H1 (cell line): ENCODE measurements at places on chromosomes 7 and 10. TPM values are rescaled to one million over a fixed set of nuclear protein-coding genes. Genes with fewer than 3 reads are reported as not detected.

DNA sequence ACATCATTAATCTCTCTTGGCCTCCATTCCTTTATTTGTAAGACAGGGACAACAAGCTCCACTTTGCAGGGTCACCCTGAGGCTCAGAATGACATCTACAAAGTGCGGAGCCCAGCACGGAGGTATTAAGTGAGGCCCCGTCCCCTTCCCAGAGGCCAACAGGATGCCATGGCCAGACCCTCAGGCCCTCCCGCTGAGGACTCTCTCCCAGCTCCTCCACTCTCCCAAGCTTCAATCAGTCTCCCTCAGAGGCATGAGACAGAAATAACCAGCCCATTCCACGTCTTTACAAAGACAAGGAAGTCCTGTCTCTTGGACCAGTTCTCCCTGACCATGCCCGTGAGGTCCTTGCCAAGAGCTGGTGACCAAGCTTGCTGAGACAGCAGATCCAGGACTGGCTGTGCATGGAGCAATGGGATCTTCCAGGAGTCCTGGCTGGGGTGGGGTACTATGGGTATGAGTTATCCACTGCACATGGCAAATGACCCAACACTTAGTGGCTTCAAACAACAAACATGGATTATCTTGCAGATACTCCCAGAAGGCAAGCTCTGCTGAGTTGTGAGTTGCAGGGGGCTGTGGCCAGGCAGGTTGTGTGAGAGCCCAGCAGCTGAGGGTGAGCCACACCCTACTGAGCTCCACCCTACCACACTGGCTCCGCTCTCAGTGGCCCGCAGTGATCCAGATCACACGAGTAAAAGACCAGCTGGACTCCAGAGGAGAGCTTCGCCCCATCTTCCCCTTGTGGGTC lies 4.3 kb upstream of the PPIF start:
- H3K36me3 ChIP-seq, result no peaks in the 10 kb centered on the region
- DNase-seq, result no peak
- H3K27me3 ChIP-seq, result no peaks in the 10 kb centered on the region

DNA sequence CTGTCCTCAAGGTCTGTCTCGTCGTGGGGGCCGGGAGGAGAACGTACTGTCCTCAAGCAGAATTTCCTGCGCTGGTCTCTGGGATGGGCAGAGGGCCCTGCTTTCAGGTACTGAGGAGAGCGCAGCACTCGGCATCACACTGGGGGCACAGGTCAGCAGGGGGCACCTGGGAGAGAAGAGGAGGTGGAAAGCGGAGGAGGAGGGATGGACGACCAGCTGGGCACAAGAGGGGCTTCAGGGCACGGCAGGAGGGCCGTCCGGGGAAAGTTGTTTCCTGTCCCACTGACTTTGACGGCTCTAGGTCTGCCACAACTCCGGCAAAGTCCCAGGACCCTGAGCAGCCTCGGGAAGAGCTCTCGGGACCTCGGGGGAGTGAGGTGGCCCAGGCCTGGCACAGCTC lies 536.9 kb downstream of the DNAJB6 start:
- no peaks in the 10 kb centered on the region for H3K27me3 ChIP-seq
- no peak for DNase-seq
- H3K4me3 ChIP-seq, result no peak overlapping the region
- H3K4me1 ChIP-seq, result peaks cover 2% of the 10 kb centered on the region; the same call in 1 of the 2 replicates
- no peaks in the 10 kb centered on the region for H3K36me3 ChIP-seq

DNA sequence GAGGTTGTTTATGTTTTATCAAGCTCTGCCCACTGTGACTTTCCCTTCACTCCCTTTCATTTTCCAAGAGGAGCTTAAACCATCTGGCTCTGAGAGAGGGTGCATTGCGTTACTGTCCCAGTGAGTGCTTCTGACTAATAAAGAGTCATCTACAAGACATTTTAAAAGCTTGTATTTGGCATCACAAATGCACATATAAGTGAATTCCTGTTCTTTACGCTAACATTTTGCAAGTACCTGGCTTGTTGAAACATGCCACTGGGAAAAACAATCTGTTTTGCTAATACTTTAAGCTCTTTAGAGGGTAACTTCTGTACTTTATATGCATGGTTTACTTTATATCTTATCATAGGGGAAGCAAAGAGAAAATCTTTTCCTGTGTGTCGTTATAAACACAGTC lies 534.6 kb upstream of the POM121L12 start:
- no peaks in the 10 kb centered on the region for H3K36me3 ChIP-seq
- no peak overlapping the region for H3K4me3 ChIP-seq
- no peak overlapping the region for H3K27ac ChIP-seq
- no peaks in the 10 kb centered on the region for H3K4me1 ChIP-seq
- no peaks in the 10 kb centered on the region for H3K27me3 ChIP-seq

- H3K4me3 ChIP-seq, result no peak overlapping the region
- peaks cover 11% of the 10 kb centered on the region for H3K4me1 ChIP-seq
- H3K36me3 ChIP-seq, result no peaks in the 10 kb centered on the region
- no peak for DNase-seq
Observed at GRCh38 chr7:92685136-92686042, 95.2 kb upstream of the FAM133B start.

DNA sequence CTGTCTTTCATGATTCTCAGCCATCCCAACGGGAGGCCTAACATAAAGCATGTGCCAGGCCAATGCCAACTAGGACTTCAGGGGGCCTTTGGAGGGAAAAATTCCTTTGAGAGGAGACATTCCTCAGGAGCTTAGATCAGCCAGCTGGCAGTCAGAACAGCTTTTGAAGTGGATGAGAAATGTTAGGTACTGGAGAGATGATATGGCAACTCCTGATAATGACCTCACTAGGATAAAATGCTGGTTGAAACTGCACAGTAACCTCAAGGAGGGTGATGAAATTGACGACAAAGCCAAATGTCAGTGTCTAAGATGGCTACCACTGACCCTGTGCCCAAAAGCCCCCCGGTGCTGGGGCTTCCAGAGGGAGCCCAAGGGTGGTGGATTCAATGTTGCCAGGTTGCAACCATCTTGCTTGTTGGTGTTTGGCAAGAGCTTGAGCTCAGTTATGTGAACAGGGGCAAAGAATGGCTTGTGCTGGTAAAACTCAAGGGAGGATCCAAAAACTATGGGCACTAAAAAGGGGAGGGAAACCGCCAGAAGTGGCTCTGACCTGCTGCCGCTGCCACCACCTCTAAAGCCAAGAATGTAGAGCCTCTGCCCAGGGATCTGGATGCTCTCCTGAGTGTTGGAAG lies 121.2 kb downstream of the UBE2H start:
- no peak for DNase-seq
- H3K27ac ChIP-seq, result no peak overlapping the region
- no peaks in the 10 kb centered on the region for H3K36me3 ChIP-seq
- H3K27me3 ChIP-seq, result no peaks in the 10 kb centered on the region
- no peak overlapping the region for H3K4me3 ChIP-seq

DNA sequence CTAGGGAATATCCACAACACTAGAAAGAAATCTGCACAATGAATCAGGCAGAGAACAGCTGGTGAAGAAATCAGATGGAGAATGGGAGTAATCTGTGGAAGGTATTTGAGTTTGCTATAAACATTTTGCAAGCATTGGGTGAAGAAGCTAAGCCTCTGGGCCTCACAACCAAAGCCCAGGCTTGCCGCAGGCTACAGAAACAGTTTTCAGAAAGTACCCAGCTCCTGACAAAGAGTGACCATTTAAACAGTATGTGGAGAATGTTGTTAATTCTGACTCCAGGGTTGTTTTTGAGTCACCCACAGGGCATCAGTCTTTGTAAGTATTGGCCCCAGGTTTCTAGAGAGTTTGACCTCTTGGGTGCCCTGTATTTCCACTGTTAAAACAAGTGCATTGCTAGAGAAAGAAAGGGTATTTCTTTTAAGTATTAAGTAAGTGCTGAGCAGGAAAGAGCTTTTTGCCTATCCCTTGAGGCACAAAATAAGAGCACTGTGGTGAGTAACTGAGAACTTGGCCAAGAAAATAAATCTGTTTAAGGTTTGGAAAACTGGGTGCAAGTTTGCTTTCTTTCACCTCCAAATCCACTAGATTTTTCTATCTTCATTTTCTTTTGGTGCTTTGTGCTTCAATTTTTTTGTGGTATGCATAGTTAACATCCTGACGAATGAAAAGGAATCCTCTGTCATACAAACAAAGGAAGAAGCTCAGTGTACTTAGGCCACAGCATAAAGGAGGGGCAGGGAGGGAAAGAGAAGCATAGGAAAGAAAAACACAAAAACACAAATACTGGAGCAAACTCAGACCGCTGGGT lies 691.8 kb downstream of the SUGCT start:
- no peaks in the 10 kb centered on the region for H3K36me3 ChIP-seq
- H3K27me3 ChIP-seq, result no peaks in the 10 kb centered on the region
- peaks cover 8% of the 10 kb centered on the region; the same call in 1 of the 2 replicates for H3K4me1 ChIP-seq
- no peak overlapping the region for H3K4me3 ChIP-seq

GRCh38 chr10:79890469-79890868 lies 58.4 kb downstream of the SFTPD start:
- DNase-seq, result no peak
- no peaks in the 10 kb centered on the region for H3K27me3 ChIP-seq

VWC2 gene
- 0.13 and 0.24 TPM in 2 replicates for polyA plus RNA-seq

DNA sequence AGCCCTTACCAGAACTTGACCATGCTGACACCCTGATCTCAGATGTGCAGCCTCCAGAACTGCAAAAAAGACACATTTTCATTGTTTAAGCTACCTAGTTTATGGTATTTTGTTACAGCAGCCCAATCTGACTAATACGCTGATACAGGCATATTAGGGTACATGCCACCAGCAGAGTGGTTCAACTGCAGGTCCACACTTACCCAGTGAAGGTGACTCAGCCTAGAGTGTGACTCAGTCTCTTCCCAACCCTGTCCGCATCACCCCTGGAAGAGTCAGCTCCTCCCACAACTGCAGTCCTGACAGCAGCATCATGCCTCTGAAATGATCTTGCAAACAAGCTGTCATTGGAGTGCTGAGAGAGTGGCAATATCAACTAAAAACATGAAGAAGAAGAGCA lies 30.8 kb upstream of the GOT1 start:
- no peaks in the 10 kb centered on the region for H3K27me3 ChIP-seq
- H3K36me3 ChIP-seq, result no peaks in the 10 kb centered on the region
- H3K4me3 ChIP-seq, result no peak overlapping the region
- no peak for DNase-seq
- H3K27ac ChIP-seq, result no peak overlapping the region

- no peak overlapping the region for H3K4me3 ChIP-seq
- H3K27ac ChIP-seq, result no peak overlapping the region
- no peaks in the 10 kb centered on the region for H3K4me1 ChIP-seq
Observed at GRCh38 chr10:124596116-124596785, 134.6 kb downstream of the LHPP start.

SYT15 gene
- 0.39 and 0.58 TPM in 2 replicates for polyA plus RNA-seq

- H3K27ac ChIP-seq, result no peak overlapping the region
- H3K4me3 ChIP-seq, result no peak overlapping the region
- DNase-seq, result no peak
- H3K27me3 ChIP-seq, result no peaks in the 10 kb centered on the region
- H3K36me3 ChIP-seq, result no peaks in the 10 kb centered on the region
- H3K4me1 ChIP-seq, result no peaks in the 10 kb centered on the region
Observed at GRCh38 chr7:2608921-2609411, 22.8 kb upstream of the TTYH3 start.

ZNF365 gene
- 0.24 and 0.41 TPM in 2 replicates for polyA plus RNA-seq

GRCh38 chr7:158469396-158470051 lies 118.1 kb downstream of the PTPRN2 start:
- peak overlapping the region; percentile 5; the same call in 1 of the 2 replicates for H3K4me3 ChIP-seq
- no peaks in the 10 kb centered on the region for H3K36me3 ChIP-seq

GRCh38 chr10:46229144-46229563 lies 57.6 kb upstream of the ANTXRL start:
- H3K27ac ChIP-seq, result no peak overlapping the region
- H3K27me3 ChIP-seq, result no peaks in the 10 kb centered on the region
- DNase-seq, result peak; percentile 86
- H3K36me3 ChIP-seq, result no peaks in the 10 kb centered on the region
- no peak overlapping the region for H3K4me3 ChIP-seq

ANKRD61 gene
- polyA plus RNA-seq, result 0.23 and 0.24 TPM in 2 replicates

TWIST1 gene
- polyA plus RNA-seq, result 0.29 and 0.75 TPM in 2 replicates

DNA sequence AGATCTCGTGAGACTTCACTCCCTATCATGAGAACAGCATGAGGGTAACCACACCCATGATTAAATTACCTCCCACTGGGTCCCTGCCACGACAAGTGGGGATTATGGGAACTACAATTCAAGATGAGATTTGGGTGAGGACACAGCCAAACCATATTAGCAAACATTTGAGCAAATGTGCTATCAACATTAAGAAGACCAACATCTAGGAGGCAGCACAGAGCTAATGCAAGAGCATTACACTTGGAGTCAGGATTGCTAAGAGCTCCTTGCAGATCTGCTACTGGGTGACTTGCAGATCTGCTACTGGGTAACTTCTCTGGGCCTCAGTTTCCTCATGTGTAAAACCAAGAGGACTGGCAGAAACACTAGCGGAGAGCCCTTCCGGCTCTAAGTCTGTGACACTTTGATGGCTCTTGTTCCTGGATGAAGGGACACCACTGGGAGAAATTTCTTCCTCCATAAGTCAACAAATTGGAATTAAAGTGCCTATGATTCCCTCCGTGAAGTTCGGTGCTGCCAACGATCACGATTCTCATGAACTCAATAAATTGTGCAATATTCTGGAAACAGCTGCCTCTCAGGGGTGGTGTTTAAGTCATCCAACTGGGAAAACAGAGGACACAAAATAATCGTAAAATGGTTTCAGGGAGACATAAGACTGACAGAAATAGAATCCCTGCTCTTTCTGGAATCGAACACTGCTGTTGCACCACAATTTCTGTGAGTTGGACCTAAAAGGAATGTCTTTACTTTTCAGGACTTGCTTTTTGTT lies 115.8 kb upstream of the ITGB1 start:
- peaks cover 4% of the 10 kb centered on the region for H3K4me1 ChIP-seq
- no peaks in the 10 kb centered on the region for H3K27me3 ChIP-seq
- H3K4me3 ChIP-seq, result no peak overlapping the region
- no peaks in the 10 kb centered on the region for H3K36me3 ChIP-seq

- peaks cover 22% of the 10 kb centered on the region for H3K4me1 ChIP-seq
- no peak for DNase-seq
- no peaks in the 10 kb centered on the region for H3K36me3 ChIP-seq
- H3K4me3 ChIP-seq, result no peak overlapping the region
- H3K27me3 ChIP-seq, result no peaks in the 10 kb centered on the region
- 0 out of 2 replicates have a peak overlapping the region, but pooled peaks have one; percentile 28 for H3K27ac ChIP-seq
Observed at GRCh38 chr10:79178614-79179163, 109.9 kb downstream of the ZMIZ1 start.

- DNase-seq, result no peak
- H3K4me1 ChIP-seq, result 0 out of 2 replicates have a peak, but pooled peaks cover 5% of the 10 kb centered on the region
- H3K36me3 ChIP-seq, result no peaks in the 10 kb centered on the region
- no peaks in the 10 kb centered on the region for H3K27me3 ChIP-seq
- H3K27ac ChIP-seq, result no peak overlapping the region
- peak overlapping the region; percentile 67 for H3K4me3 ChIP-seq
Observed at GRCh38 chr7:107890493-107890961, 456 bp upstream of the DLD start.

PLEKHS1 gene
- not detected in 2 replicates for polyA plus RNA-seq

CNNM1 gene
- polyA plus RNA-seq, result 0.75 and 0.92 TPM in 2 replicates

DNA sequence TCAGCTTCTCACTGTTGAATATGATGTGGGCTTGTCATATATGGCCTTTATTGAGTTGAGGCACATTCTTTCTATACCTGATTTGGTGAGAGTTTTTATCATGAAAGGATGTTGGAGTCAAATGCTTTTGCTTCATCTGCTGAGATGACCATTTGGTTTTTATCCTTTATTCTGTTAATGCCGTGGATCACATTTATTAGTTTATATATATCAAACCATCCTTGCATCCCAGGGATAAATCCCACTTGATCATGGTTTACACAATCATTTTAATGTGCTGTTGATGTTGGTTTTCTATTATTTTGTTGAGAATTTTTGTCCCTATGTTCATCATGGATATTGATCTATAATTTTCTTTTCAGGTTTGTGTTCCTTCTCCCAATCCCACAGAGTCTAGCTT lies 67.0 kb downstream of the EBLN1 start:
- no peaks in the 10 kb centered on the region for H3K27me3 ChIP-seq
- H3K36me3 ChIP-seq, result no peaks in the 10 kb centered on the region
- no peak overlapping the region for H3K4me3 ChIP-seq
- no peak overlapping the region for H3K27ac ChIP-seq

NPC1L1 gene
- polyA plus RNA-seq, result 0.14 and 0.21 TPM in 2 replicates
